Small intestine (tissue), 16 donors: ENCODE measurements at places on chromosomes 5 and 9. TPM values are rescaled to one million over a fixed set of nuclear protein-coding genes. Genes with fewer than 3 reads are reported as not detected.

- no peak for DNase-seq
Measured at GRCh38 chr5:39800042-39800601, 375.3 kb upstream of the DAB2 start.

Gene PCDHB16
- polyA plus RNA-seq: 0.65 TPM

GRCh38 chr9:85038061-85038460 lies 368.5 kb downstream of the NTRK2 start:
- DNase-seq: no peak

- no peak for DNase-seq
Measured at GRCh38 chr5:160274483-160274931, 37.9 kb downstream of the CCNJL start.

DNA sequence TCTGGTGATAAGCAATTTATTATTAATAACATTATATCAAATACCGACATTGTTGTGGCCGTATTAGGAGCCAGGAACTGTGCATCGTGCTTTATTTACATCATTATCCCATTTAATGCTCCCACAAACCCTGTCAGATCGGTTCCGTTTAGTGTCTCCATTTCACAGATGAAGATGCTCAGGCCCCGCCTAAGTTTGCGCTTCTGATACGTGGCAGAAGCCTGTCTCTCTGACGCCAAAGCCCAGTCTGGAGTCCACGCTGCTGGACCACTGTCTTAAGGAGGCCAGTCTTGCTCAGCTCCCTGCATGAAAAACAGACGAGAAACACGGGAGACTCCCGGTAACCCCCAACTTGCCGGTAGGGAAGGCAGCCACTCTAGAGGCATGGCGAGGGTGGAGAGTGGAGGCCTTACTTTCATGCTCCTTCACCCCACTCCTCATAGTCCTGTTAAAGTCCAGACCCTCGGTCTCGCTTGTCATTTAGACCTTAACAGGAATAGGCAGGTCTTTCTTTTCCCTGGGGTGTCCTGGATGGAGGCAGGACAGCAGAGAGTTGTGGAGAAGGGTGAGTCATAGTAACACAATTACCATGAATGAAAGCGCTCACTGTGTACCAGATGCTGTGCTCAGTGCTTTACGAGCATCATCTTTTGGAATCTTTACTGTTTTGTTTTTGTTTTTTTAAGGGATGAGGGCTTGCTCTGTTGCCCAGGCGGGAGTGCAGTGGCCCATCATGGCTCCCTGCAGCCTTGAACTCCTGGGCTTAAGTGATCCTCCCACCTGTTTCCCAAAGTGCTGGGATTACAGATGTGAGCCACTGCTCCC lies 872 bp downstream of the TXNDC15 start:
- DNase-seq: peak; percentile 41

DNA sequence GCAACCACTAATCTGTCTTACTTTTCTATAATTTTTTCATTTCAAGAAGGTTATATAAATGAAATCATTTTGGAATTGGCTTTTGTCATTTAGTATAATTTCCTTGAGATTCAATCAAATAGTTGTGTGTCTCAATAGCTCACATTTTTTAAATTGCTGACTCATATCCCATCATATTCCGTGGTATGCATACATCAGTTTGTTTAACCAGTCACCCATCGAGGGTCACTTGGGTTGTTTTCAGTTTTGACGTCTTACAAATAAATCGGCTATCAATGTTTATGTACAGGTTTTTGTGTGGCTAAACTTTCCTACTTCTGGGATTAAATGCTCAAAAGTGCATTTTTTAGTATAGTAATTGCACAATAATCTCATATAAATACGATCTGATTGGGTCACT lies 185.5 kb downstream of the TAF11L14 start:
- no peak for DNase-seq

GRCh38 chr5:157387683-157388093 lies 72.3 kb upstream of the NIPAL4 start:
- peak; percentile 9 for DNase-seq

DNA sequence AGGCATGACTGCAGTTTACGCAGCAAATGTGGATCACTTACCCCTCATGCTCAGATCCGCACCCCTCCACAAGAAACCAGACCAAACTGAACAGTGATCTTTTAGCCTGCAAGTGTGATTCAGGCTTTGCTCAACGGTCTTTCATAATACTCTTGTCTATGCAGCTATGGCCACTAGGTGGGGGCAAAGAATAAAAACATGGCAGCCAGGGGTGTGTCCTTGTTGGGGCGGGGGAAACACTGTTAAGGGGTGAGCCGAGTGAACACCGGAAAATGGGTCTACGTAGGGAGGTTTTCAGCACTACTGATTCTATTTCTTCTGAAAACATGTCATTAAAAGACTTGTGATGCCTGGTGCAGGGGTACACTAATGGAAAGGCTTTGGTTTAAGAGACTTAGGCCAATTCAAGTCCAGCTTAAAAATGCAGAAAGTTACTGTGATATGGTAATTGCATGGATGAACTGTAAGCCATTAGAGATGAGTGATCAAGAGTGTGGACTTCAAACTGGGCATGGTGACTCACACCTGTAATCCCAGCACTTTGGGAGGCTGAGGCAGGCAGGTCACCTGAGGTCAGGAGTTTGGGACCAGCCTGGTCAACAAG lies 49.9 kb upstream of the GPR151 start:
- DNase-seq: peak; percentile 45

- peak; percentile 21 for DNase-seq
Measured at GRCh38 chr5:115586525-115587146, 15.6 kb downstream of the TICAM2 start.

Gene ALDH1A1
- polyA plus RNA-seq: 310 TPM

Gene SAPCD2
- 12.8 TPM for polyA plus RNA-seq

Gene SPINK7
- 0.43 TPM for polyA plus RNA-seq

DNA sequence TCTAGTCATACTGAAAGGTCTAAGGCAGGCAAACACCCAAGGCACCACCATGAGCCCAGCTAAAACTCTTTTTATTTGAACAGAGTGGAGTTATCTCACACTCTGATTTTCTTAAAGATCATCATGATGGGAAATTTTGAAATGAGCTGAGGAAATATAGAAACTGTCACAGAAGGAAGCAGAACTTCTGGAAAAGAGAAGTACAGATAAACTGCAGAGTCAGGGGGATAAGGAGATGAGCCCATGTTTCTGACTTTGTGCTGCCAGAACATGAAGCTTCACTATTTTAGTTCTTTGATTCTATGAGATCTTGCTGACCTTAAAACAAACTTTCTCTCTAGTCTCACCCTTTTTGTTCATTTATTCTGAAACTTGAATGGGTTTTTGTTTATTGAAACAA lies 406.5 kb upstream of the EDIL3 start:
- no peak for DNase-seq

Gene FBXO10
- 2.8 TPM for polyA plus RNA-seq

DNA sequence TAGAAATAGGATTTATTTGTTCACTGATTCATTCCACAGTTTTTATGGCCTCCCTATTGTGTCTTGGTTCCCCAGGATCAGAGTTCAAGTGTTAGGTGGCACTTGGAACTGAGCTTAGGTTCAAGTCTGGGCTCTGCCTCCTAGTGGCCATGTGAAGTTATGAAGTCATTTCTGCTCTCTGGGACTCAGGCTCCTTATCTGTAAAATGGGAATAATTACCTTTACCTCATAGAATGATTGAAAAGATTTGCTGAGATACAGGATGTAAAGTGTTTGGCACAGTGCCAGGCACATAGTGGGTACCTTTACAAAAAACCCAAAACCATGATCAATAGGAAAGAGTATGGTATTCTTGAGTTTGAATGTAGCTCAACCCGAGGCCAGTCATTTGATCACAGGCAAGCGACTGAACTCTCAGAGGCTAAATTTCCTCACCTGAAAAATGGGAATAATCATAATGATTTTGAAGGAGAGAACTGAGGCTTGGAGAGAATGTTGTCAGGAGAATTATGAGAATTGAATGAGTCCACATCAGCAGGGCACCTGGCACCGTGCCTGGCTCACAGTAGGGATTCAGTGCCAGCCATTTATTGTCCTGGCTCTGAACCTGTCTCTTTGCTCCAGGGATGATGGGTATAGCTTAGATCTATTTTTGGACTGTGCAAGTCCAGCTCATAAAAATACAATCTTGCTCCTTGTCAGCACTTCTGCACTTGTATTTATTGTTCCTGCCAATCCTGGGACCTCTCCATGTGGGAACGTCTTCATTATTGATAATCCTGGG lies 10.8 kb downstream of the NSG2 start:
- DNase-seq: no peak

DNA sequence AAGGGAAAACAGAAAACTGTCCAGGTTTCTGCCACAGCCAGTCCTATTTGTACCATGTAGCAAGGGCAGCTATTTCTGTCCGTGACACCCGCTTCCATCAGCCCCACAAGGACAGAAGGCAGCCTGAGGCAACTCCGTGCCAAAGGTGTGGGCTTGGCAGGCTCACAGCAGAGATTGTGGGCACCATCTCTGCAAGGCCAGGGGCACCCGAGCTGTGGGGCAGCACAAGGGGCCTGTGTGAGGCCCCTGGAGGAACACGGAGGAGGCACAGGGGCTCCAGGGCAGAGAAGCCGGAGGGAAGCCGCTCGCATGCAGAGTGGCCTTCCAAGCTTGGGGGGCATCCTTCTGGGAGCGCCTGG lies 43.5 kb downstream of the COL23A1 start:
- no peak for DNase-seq

Gene IL5
- 0.43 TPM for polyA plus RNA-seq

Gene LSM11
- polyA plus RNA-seq: 2.0 TPM

- DNase-seq: no peak
Measured at GRCh38 chr9:26244661-26245451, 566.6 kb upstream of the TUSC1 start.

DNA sequence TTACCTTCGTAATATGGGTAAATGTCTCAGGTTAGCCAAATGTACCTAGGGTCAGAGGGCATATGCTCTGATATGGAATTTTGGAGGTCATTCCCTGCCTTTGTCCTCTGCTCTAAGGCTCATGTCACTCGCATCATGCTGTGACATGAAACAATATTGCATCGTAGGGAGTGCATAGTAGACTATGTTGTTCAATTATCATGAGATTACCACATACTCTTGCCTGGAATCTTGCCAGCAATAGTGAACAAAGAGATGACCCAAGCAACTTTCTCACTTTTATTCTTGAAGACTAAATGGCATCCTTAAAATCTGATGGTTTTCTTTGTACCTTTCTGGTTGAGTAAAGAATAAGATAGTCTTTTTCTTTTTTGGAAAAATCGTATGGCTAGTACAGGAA lies 27.6 kb downstream of the ZNF462 start:
- DNase-seq: peak; percentile 47

- DNase-seq: no peak
Measured at GRCh38 chr9:110605565-110605964, 26.0 kb upstream of the SVEP1 start.

Gene PCDHGA2
- polyA plus RNA-seq: 0.27 TPM

- no peak for DNase-seq
Measured at GRCh38 chr9:114072184-114073140, 5.6 kb downstream of the AMBP start.

GRCh38 chr5:137357436-137357835 lies 141.7 kb downstream of the SPOCK1 start:
- no peak for DNase-seq

- DNase-seq: no peak
Measured at GRCh38 chr5:68389618-68390017, 174.1 kb downstream of the PIK3R1 start.

DNA sequence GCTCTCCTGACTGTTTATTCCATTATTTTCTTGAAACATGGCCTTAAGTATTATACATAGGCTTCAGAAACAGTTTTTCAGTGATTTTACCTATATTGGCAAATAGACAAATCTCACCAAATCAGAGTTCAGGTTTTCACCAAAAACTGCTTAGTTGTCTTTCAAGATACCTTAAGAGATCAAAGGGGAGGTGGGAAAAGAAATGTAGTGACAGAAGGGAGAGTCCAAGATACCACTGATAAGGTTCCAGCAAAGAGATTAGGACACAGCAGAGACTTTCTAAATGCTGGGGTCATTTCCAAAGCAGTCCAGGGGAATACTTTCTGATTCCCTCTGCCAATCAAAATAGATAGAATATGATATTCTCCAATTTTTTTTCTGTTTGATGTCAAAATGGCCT lies 73.7 kb upstream of the IQGAP2 start:
- DNase-seq: no peak

DNA sequence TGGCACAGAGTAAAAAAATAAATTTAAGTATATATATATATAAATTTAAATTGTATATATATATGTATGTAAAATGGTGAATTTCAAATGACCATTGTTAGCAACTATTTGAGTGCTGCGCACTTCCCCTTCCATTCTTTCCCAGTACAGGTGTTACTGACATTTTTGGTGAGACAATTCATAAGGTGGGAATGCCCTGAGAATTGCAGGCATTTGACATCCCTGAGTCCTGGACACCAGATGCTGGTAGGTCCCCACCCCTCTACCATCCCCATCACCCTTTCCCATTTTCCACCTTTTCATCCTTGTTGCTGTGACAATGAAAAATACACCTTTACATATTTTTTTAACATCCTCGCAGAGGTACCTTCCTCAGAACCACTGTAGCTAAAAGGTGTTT lies 91.6 kb downstream of the SLC1A3 start:
- no peak for DNase-seq

- DNase-seq: no peak
Measured at GRCh38 chr9:137592767-137593166, 2.5 kb upstream of the ZMYND19 start.

DNA sequence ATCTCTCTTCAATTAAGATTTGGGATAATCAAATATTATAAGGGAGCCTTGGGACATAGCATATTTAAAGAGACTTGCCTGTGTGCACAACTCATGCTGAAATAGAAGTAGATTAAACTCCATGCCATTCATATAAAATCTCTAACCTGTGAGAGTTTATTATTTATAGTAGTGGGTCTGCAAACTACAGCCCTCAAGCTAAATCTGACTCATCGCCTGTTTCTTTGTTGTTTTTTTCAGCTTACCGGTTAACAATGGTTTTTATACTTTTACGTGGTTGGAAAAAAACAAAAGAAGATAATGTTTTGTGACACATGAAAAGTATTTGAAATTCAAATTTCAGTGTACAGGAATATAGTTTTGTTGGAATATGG lies 61.9 kb upstream of the GHR start:
- no peak for DNase-seq

DNA sequence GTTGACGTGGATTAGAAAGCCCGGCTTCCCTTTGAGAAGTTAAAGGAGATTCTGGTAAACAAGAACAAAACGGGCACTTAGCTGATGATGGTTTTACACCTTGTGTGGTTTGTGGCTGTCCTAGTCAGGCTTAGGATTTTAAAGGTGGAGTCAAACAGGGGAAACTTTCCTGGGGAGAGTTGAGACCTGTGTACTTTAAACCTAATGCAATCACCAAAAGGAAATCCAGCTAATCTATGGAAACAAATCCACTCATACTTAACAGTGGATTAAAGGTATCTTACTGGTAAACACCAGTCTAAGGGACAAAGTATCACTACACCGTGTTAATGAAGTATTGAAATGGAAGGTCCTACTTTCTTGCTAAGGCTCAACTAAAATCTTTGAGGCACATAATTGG lies 150.3 kb upstream of the PCA3 start:
- peak; percentile 92 for DNase-seq

Gene DBH
- polyA plus RNA-seq: 0.30 TPM

- DNase-seq: peak; percentile 74
Measured at GRCh38 chr5:88675708-88676636, 207.0 kb downstream of the MEF2C start.

- no peak for DNase-seq
Measured at GRCh38 chr9:35042081-35042604, 30.3 kb downstream of the VCP start.
